Activated CD4-positive, alpha-beta memory T cell treated with anti-CD3 and anti-CD28 coated beads, Interleukin-2, amount 10 ng/mL, durations not matched to agents 7 days and 5 days (primary cell): ENCODE measurements at places on chromosomes 16 and 17.

DNA sequence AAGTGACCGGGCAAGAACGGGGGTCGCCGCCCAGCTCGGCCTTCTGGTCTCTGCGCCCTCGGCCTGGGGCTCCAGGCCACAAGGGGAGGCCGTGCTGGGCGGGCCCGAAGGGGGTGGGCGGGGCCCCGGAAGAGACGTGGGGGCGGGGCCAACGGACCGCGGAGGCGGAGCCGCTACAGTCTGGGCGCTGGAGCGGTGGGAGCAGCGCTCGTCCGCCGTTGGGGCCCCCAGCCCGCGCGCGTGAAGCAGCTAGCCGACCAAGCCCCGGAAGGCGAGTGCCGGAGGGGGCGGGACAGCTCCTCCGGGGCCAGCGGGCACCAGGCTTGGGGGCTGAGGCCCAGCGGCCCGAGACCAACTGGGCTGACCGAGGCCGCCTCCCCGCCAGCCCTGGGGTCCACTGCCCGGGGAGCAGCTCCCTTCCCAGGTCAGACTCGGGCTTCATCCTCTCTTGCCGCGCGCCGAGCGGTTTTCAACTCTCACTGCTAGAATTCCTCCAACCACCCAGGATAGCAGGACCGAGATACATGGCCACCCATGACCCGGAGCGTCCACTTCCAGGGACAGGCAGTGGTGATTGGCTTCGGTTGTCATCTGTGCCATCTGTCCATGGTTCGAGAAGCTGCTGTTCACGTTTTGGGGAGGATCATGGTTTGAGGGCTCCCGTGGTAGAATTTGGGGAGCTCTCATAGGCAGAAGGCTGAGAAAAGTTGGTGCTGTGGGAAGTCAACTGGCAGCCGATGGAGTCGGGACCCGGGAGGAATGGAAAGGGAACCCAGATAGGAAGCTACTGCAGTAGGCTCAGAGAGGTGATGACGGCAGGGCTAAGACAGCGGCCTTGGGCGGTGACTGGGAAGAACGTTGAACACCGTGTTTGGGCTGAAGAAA lies 44.6 kb upstream of the LCMT1 start:
- peak; percentile 89 for DNase-seq

GRCh38 chr16:83315271-83315670 lies 492.5 kb upstream of the HSBP1 start:
- no peak for DNase-seq

DNA sequence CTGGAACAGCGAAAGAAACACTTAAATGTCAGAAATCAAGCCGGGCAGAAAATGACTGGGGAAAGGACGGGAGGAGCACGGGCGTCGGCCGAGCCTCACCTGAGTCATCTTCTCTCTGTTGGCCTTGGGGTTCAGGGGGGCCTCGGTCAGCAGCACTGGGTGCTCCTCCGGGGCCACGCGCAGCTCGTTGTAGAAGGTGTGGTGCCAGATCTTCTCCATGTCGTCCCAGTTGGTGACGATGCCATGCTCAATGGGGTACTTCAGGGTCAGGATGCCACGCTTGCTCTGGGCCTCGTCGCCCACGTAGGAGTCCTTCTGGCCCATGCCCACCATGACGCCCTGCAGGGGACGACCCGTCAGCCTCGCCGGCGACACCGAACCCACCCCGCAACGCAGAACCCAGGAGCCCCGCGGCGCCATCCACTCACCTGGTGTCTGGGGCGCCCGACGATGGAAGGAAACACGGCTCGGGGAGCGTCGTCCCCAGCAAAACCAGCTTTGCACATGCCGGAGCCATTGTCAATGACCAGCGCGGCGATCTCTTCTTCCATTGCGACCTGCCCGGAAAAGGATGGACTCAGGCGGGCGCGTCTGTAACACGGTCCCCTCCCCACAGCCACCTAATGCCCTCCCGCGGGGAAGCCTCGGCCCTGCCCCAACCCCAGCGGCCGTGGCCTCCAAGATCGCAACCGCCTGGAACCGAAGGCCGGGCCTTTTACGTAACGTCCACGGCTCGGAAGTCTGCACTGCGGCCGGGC lies 616 bp downstream of the ACTG1 start:
- DNase-seq = no peak

- DNase-seq = no peak
Measured at GRCh38 chr16:55949518-55949917, 74.3 kb upstream of the CES5A start.

GRCh38 chr16:86180780-86181179 lies 281.8 kb downstream of the IRF8 start:
- DNase-seq = no peak

- DNase-seq = no peak
Measured at GRCh38 chr16:7517496-7517895, 184.9 kb downstream of the RBFOX1 start.

- peak; percentile 67 for DNase-seq
Measured at GRCh38 chr17:40122999-40123810, 1.4 kb downstream of the MSL1 start.

GRCh38 chr17:19386051-19386929 lies 700 bp downstream of the MFAP4 start:
- DNase-seq = no peak

GRCh38 chr16:67100569-67101310 lies 9.0 kb upstream of the PHAF1 start:
- DNase-seq = no peak

- no peak for DNase-seq
Measured at GRCh38 chr16:68713361-68713760, 23.7 kb upstream of the CDH1 start.

DNA sequence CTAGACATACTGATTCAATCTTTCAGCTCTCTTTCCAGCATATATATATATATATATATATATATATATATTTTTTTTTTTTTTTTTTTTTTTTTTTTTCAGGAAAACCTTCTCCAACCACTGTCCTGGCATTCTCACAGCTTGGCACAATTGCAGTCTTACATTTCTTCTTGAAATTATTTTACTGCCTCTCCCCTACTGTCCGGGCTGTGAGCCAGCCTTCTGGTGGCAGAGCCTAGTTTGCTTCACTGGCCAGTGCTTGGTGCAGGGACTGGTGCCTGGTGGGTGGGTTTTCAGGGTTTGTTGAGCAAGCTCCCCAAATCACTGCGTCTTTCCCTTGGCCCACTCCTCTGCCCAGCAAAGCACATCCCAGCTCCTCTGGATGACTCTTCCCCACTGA lies 28.5 kb downstream of the PRSS54 start:
- DNase-seq = no peak

DNA sequence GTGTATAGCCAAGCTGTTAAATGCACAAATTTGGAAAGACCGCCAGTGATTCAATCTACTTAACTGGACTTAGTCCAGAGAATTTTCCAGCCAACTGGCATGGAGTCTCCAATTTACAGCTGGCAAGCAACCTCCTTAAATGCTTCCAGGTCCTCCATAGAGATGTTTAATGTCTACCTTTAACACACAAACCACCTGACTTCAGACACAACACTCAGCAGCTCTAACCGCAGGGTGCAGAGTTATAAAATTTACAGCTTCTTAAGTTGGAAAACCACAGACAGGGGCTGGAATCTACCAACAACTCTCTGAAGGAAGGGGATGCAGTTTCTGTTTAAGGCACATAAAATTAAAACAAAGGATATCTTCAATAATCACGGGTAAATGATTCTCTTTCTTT lies 106.9 kb downstream of the SYCE1L start:
- no peak for DNase-seq

- no peak for DNase-seq
Measured at GRCh38 chr16:49428808-49429207, 55.2 kb downstream of the C16orf78 start.

- DNase-seq = no peak
Measured at GRCh38 chr17:75514919-75515495, 330 bp downstream of the CASKIN2 start.

DNA sequence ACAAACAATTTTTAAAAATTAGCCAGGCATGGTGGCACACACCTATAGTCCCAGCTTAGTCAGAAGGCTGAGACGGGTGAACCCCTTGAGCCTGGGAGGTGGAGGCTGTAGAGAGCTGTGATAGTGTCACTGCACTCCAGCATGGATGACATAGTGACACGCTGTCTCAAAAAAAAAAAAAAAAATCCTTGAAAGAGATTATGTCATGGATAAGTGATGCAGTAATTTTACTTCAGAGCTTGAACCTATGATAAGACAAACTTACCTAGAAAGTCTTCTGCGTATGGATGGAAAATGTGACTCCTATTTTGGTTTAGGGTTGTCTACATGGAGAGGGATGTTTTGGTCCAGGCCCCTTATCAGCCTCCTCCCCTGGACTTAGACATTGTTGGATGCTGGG lies 51.8 kb downstream of the ELAC2 start:
- no peak for DNase-seq

- no peak for DNase-seq
Measured at GRCh38 chr17:49829026-49829425, 18.8 kb downstream of the TAC4 start.

DNA sequence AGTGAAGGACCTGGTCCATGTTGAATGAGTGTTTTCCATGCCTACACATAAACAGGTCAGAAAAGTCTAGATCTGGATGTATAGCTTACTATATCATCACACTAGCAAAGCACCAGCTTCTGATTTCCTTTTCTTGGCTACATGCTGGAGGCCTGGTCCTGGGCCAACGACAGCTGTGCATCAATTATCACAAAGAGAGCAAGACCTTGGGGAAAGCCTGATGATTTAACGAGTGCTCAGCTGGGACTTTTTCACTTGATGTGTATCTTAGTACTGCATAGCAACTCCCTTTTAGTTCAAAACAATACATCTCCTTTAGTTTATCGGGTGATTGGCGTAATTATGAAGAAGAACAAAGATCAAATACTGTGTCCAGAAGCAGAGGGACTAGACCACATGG lies 358.2 kb downstream of the KIF2B start:
- DNase-seq = no peak

- no peak for DNase-seq
Measured at GRCh38 chr17:80650751-80651518, 106.3 kb downstream of the RPTOR start.

DNA sequence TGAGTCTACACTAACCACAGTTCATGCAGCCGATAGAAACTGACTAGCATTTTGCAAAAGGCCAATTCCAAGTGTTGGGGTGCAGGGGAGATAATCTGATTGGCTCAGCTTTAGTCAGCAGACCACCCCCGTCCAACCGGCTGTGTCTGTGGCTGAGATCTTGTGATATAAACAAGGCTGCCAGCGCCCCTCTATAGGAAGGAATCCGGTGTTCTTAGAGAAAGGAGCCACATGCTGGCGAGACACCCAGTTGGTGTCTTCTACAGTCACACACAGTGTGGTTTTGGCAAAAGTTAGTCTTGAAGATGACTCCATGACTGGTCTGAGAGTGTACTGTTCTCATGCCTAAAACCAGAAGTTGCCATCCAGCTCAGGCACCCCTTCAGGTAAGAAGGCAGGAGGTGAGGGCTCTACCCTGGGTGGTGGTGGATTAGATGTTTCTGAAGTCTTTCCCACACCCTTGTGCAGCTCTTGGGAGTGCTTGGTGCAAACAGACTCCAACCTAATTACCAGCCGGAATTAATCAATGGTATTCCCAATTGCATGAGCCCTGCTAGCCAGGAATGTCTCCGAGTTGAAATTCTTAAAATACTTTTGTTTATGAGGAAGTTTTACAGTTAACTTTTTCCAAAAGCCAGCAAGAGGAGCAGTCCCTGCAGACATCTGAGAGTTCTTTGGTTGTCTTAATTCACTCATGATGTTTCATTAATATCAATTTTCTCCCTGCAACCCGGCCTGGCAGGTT lies 172.3 kb upstream of the IRX6 start:
- no peak for DNase-seq

- no peak for DNase-seq
Measured at GRCh38 chr17:74995847-74996246, 8.4 kb downstream of the CDR2L start.

- no peak for DNase-seq
Measured at GRCh38 chr17:82548681-82549303, 29.3 kb downstream of the FOXK2 start.

- DNase-seq = peak; percentile 41
Measured at GRCh38 chr17:1707107-1707506, 3.1 kb downstream of the TLCD2 start.

- DNase-seq = no peak
Measured at GRCh38 chr16:24544640-24545039, 5.3 kb downstream of the RBBP6 start.

GRCh38 chr17:59441464-59442096 lies 110.1 kb downstream of the YPEL2 start:
- no peak for DNase-seq

DNA sequence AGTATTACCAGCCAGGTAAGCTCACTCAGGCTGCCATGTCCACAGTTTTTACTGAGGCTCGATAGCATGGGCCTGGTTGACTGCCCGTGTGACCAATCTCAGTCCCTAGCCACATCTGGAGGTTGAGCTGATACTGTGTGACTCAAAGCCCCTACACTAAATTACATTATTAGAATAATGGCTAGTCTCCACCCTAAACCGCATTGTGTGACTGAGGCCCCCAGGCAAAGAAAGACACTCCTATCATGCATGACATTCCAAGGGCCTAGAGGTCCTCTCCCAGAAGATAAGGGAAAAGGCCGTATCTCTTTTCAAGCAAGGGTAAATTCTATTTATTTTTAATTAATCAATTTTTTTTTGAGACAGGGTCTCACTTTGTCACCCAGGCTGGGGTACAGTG lies 505.3 kb downstream of the HAPSTR1 start:
- no peak for DNase-seq

- DNase-seq = no peak
Measured at GRCh38 chr17:39596543-39597267, 11.0 kb downstream of the NEUROD2 start.

DNA sequence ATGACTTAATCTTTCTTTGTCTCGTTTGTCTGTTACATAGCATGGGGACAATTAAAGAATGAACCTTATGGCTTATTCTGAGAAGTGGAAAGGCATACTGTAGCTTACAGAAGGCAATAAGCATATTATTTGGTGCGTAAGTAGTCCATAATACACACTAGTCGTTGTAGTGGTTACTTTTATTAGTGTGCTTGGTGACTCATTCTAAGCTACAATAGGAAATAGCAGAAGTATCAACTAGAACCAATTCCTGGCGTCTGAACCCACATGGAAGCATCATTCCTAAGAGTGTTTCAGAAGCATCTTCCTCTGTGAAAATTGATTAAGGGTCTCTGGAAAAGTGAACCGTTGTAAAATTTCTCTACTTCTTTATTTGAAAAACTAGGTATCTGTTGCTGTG lies 777.8 kb upstream of the EEF2KMT start:
- DNase-seq = no peak

- DNase-seq = no peak
Measured at GRCh38 chr16:16006650-16007049, 57.2 kb downstream of the ABCC1 start.

DNA sequence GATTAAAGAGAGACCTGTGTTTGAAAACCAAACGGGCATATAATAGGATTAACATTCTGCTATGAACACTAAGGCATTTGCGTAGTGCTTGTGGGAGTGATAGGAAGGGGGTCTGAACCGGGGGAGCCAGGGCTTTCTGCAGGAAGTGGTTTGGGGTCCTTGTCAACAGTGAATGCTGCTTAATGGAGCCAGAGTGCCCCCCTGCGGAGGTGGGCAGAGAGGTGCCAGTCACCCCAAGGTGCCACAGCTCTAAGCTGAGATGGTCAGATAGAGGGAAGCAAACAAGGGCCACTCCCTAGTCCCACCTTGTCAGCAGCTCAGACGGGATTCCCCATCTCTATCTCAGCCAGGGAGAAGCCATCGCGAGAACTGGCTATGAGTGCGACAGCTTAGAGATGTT lies 17.7 kb downstream of the NAA60 start:
- DNase-seq = peak; percentile 22

- DNase-seq = no peak
Measured at GRCh38 chr17:9272501-9273200, 251.3 kb downstream of the NTN1 start.
